ENCODE measurements at places on chromosomes 16 and 17.

DNA sequence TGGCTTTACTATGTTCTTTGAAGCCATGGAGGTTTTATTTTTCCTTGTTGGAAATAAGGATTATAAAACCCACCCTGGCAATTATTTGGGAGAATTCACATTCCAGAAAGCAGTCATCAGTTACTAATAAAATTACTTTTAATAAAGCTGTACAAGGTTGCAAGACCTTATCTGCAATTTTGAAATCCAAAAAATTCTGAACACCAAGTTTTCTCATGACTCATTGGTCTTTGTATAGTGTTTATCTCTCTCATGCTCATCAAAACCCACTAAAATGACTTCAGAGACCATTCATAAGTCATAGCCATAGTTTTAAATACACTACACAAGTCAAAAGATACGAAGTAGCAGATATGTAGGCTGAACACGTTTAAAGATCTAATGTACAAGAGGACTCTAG is 6.0 kb upstream of the KRT38 start:
- no peak for DNase-seq

DNA sequence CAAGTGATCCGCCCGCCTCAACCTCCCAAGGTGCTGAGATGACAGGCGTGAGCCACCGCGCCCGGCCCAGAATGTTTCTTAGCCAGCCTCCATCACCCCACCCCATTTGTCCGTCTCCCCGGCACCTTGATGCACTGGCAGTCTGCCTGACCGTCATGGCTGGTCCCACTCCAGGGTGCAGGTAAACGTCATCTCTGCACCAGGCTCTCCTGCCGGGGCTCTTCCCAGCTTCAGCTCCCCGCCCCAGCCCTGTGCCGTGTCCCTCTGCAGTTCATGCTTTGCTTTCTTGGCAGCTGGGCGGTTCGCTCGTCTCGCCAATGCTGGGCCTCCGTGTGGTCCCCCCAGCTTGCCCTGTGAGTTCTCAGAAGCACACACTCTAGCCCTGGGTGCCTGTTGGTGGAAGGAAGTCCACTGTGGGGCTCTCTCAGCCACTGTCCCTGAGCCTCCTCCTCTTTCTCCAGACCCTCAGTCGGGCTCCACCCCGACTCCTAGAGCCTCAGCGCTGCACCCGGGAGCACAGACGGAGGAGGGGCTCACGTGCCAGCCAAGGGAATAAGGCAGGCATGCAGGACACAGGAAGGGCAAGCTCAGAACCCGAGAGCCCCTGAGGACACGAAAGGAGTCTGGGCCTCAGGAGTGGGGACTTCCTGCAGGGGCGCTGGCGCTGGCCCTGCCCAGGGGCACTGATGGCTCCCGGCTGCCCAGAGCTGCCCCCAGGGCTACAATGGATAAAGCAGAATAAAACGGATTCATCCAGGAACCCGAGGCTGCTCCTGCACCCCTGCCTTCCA is 12.0 kb downstream of the HS3ST6 start:
- no peak for DNase-seq

DNA sequence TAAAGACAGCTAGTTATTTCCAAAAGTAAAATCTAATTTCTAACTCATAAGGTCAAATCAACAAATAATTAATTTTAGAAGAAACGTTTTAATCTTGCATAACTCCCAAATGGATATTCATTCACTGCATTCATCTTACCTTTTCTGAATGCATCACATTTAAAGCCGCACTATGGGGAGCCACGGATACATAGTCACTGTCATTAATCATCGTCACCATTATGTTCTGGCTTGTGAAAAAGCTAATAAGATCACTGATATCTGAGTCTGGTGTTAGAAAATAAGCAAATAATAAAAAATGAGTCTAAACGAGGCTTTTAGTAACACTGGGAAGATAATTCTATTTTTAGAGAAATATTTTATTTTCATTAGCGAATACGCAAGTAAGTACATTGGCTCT is 42.4 kb upstream of the ABCA10 start:
- no peak for DNase-seq

DNA sequence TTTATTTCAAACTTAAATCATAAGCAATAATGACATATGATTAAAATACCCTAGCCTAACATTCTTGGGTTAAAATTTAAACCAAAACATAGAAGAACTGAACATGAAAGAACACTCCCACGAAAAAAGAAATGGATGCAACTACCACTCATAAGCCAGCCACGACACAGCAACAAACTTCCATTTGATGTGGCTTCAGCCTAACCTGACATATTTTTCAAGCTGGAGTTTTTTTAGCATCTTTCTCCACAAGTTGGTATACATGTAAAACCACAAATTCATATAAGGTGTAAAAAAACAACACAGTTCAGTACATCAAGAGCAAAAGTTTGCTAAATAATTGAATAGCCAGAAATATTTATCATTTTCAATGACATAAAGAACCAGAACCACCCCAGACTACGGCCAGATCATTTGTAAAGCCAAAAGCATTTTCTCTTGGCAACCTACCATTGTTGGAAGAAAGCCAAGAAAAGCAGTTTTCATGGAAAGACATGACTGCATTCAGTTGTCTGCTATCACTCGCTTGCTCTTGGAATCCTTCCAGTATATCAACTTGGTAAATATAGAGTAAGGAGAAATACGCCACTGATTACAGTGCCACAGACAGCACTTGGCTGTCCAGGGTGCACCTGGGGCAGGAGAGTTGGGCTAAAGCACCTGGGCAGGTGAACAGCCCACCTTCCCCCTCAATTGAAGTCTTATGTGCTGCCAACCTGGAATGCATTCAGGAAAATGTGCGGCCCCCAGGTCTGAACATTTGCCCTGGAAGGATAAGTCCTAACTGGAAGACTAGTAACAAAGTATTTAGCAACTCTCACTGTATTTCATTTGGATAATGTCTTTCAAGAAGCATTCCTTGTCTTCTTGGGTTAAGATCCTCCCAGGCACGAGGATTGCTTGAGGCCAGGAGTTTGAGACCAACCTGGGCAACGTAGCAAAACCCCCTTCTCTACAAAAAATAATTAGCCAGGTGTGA is 60.5 kb downstream of the CREBBP start:
- DNase-seq: peak; percentile 67

DNA sequence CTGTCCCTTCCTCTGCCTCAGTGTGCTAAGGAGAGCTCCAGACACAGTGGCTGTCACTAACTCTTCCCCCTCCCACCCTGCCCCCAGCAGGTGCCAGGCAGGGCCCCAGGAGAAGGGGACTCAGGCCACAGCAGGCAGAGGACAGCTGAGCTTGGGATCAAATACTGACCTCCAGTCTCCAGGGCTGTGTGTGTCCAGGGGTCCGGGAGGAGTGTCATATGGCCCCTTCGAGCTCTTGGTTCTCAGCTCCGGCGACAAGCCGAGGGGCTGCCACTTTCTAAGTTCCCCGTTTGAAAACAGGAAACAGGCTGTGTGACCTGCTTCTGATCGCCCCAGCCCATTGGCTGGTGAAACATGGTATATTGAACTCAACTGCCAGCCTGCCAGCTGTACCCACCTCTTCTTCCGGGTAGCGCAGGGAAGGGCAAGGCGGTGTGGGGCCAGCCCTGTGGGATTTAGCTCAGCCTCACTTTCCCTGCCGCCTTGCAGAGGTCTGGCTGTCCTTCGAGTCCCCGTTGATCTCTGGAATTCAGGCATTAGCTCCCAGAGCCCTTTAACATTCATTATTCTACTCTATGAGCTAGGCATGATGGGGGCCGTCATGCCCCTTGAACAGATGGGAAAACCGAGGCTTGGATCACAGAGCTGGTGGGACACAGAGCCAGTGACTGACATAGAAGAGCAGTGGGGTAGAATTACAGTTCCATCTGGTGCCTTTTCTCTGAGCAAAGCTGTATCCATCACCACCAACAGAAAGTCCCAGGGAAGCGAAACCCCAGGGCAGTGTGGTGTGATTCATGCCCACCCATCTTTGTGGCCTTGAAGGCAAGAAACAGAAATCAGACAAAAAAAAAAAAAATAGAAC is at the start of gene SNX20:
SNX20 (minus strand) TSS at position 292 of the 865 bp plus-strand sequence. CDS start 3,786 bp downstream, outside the sequence.
- DNase-seq: no peak

DNA sequence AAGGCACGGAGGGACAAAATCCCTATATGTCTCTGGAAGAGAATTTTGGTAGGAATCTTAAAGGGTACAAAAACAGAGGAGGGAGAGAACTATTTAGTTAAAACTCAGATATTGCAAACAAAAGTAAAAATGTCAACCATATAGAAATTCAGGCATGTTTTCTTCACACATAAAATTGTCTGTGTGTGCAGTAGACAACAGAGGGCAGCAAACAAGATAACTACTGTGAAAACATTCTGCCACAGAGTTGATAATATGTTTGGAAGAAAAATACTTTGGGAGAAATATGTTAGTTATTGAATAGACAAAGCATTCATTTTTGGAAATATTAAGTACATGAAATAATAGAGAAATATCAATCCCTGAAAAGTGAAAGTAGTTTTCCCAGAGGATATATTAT is 56.2 kb downstream of the SNX11 start:
- DNase-seq: no peak

DNA sequence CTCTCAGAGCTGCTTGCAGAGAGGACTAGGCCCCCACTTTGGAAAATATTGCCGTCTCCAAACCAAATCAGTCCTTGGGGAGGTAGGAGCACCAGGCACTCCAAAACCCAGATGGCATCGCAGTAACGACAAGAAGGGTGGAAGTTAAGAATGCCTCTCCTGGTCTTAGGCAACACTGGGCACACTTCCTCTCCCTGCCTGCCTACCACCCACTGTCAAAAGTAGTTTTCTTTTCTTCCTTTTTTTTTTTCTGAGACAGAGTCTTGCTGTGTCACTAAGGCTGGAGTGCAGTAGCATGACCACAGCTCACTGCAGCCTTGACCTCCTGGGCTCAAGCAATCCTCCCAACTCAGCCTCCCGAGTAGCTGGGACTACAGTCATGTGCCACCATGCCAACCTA is 47.2 kb downstream of the SRL start:
- DNase-seq: no peak

- no peak for DNase-seq
Observed at GRCh38 chr16:27428026-27428785, 26.2 kb downstream of the IL21R start.

DNA sequence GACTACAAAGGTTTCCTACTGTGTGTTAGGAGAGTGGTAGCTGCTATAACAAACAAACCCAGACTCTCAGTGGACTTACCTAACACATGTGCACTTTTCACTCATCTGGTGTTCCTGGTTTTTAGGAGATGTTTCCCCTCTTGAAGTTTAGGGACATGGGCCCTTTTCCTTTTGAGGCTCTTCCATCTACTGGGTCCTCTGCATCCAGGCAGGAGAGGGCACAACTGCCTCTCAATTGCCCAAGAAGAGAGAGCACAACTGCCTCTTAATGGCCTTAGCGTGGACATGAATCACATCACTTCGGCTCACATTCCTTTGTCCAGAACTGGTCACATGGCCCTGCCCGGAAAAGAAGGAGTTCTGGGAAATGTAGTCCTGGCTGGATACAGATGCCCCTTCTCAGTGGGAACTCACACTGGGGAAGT is 9.8 kb upstream of the TNRC6C start:
- DNase-seq: peak; percentile 39

DNA sequence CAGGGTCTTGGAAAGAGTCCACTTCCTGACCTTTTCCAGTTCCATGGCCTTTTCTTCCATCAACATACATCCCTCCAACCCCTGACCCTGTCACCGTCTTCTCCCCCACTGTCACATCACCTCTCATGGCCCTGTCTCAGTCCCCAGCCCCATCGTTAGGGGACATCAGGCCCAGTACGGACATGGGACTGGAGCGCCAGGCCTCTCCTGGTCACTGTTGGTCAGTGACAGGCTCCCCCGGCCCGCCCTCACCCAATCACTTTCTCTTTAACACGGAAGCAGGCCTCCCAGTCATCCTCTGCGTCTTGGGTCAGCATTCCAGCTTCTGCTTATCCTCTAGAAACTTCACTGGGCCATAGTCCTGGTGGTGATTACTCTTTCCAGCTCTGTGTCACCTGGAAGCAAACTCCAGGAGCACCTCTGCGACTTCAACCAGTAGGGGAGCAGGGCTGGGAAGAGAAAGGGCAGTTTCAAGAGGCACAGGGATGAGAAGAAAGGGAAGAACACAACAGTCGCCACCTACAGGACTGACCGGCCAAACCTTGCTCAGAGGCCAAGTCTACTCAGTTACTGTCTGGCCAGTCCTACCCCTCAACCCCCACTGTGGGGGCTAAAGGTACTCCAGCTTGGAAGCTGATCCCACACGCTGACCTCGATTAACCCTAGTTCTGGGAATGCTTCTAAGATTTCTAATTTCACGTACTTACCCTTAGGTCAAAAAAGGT is 15.9 kb upstream of the ICAM2 start:
- no peak for DNase-seq

- no peak for DNase-seq
Observed at GRCh38 chr16:51055434-51055833, 95.6 kb downstream of the SALL1 start.

- peak; percentile 99 for DNase-seq
Observed at GRCh38 chr16:24645739-24646645, 83.5 kb upstream of the TNRC6A start.

GRCh38 chr17:57940653-57941329 is 14.4 kb downstream of the CUEDC1 start:
- no peak for DNase-seq

DNA sequence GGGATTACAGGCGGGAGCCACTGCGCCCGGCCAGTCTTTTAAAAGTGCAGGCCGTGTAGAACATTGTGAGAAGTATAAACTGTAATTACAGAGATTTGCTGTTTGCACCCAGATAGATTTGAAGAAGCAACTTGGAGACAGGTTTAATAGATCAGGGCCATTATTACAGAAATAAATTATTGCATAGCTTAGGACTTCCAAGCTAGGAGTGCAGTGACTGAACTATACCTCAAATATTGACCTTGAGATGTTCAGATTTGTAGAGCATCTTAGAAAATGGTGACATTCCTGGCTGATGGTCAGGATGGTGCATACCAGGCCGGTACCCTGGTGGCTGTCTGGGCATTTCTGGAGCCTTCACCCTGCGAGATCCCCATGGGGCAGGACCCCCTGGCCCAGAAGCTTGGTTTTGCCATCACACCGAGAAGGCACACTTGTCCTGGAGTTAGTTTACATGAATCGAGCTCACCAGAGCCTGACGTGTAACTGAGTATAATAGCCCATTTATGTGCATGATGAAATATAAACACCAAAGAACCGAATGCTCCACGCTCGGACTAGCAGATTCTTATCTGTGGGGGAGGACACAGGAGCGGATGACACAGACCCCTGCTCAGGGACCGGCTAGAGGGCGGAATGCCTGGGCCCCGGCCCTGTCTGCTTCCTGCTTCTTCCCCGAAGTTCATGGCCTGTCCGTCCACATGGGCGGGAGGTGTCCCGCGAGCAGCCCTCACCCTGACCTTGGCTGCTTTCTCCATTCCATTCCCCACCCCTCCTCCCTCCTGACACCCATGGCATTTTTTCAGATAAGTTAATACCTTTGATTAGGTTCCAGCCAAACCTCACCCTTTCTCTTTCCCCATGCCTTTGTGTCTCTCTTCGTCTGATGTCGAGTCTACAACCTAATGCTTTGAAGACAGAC is 32.1 kb downstream of the CCDC40 start:
- DNase-seq: no peak

- peak; percentile 32 for DNase-seq
Observed at GRCh38 chr17:7932949-7933348, 943 bp downstream of the CNTROB start.
